ENCODE measurements at places on chromosomes 7 and 10. TPM values are rescaled to one million over a fixed set of nuclear protein-coding genes. Genes with fewer than 3 reads are reported as not detected.

The AOAH gene
- 3.1 TPM for total RNA-seq

The CDHR1 gene
- 1.3 TPM for total RNA-seq

The CASD1 gene
- total RNA-seq, result 15.9 TPM

The C10orf62 gene
- 1.7 TPM for total RNA-seq

The SPDYE18 gene
- 0.92 TPM for total RNA-seq

The EGR2 gene
- 0.49 TPM for total RNA-seq

The TMEM72 gene
- not detected for total RNA-seq

The PNLIPRP2 gene
- total RNA-seq, result not detected

The ALOX5 gene
- total RNA-seq, result 4.6 TPM

The CDC14C gene
- total RNA-seq, result not detected

The TRPV6 gene
- total RNA-seq, result not detected

The TLX1 gene
- total RNA-seq, result not detected

The SFTPA2 gene
- not detected for total RNA-seq

The RAB18 gene
- total RNA-seq, result 141 TPM

The CPA4 gene
- total RNA-seq, result not detected

The NACAD gene
- 3.0 TPM for total RNA-seq

The BUD31 gene
- 42.8 TPM for total RNA-seq

The PLCE1 gene
- 4.8 TPM for total RNA-seq

The SLC26A3 gene
- total RNA-seq, result not detected

The CALHM3 gene
- total RNA-seq, result not detected

The ERCC6 gene
- 27.7 TPM for total RNA-seq

The SMIM30 gene
- 177 TPM for total RNA-seq

The COX15 gene
- total RNA-seq, result 37.6 TPM

The LRIT1 gene
- total RNA-seq, result not detected

The MBL2 gene
- not detected for total RNA-seq

The FAM241B gene
- total RNA-seq, result 3.4 TPM

The ANKRD16 gene
- total RNA-seq, result 3.9 TPM

The FGL2 gene
- total RNA-seq, result 11.7 TPM

The MALRD1 gene
- 1.7 TPM for total RNA-seq

The FAM180A gene
- 5.2 TPM for total RNA-seq

The ELN gene
- total RNA-seq, result 39.6 TPM

The ADRB1 gene
- 98.7 TPM for total RNA-seq

The NXPH1 gene
- total RNA-seq, result not detected
